ENCODE measurements at places on chromosomes 3 and 15. TPM values are rescaled to one million over a fixed set of nuclear protein-coding genes. Genes with fewer than 3 reads are reported as not detected.
A peak's percentile ranks its signal among the peaks of the same experiment; 100 is the strongest.

DNA sequence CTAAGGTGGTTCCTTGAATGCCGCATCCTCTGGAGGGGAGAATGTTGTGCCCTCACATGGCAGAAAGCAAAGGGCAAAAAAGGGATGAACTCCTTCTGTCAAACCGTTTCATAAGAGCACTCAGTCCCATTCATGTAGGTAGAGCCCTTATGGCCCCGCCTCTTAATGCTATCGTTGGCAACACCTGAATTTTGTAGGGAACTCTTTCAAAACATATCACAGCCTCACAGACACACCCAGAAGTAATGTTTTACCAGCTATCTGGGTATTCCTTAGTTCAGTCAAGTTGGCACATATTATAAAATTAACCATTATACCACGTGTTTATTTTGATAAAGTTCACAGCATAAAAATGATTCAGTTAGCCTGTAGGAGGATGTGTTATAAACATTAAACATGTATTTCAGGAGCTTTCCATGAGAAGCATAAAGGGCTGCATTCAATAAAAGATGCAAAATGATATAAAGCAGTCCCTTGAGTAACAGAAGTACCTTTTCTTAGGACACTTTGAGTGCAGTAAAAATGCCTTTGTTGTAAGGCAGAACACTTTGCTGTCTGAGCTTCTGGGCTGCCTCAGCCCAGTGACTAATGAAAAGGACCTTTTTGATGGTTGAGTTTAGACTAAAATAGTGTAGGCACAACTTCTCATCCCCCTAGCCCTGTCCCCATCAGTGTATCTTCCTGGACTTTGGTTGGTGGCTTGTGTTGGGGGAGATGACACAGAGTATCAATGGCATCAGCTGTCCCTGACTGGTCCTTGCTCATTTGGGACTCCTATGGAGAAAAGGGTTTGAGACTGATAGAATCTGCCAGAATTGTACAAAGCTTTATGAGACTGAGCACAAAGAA, 263.5 kb upstream of the TPRG1 start:
- no peak overlapping the region for H3K27ac ChIP-seq
- DNase-seq, result no peak
- H3K36me3 ChIP-seq, result peaks cover 9% of the 10 kb centered on the region
- H3K4me1 ChIP-seq, result peaks cover 15% of the 10 kb centered on the region
- no peak overlapping the region for H3K4me3 ChIP-seq
- no peaks in the 10 kb centered on the region for H3K27me3 ChIP-seq

The ISLR2 gene
- 6.1 TPM for total RNA-seq

DNA sequence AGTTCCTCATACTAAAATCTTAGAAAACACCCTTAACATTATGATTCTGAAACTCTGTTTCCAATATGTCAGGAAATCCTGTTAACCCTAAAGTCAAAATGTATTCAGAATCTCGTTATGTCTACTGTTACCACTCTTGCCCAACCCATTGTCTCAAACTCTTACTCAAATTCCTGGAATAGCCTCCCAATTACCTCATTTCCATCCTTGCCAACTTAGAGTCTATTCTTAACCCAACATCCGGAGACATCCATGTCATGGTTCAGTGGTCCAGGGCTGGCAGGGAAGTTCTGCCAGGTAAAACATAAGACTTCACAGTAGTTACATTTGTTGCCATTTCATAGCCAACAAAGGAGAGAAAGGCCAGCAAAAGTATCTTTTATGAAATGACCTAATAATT, 593.9 kb downstream of the PYDC2 start:
- no peaks in the 10 kb centered on the region for H3K36me3 ChIP-seq
- H3K4me1 ChIP-seq, result no peaks in the 10 kb centered on the region
- no peak for DNase-seq
- H3K27me3 ChIP-seq, result no peaks in the 10 kb centered on the region
- H3K27ac ChIP-seq, result no peak overlapping the region

GRCh38 chr3:32495609-32496008, 7.0 kb downstream of the CMTM6 start:
- peaks cover 18% of the 10 kb centered on the region for H3K4me1 ChIP-seq
- H3K27me3 ChIP-seq, result no peaks in the 10 kb centered on the region
- peaks cover 12% of the 10 kb centered on the region for H3K36me3 ChIP-seq
- no peak overlapping the region for H3K27ac ChIP-seq
- H3K4me3 ChIP-seq, result no peak overlapping the region

DNA sequence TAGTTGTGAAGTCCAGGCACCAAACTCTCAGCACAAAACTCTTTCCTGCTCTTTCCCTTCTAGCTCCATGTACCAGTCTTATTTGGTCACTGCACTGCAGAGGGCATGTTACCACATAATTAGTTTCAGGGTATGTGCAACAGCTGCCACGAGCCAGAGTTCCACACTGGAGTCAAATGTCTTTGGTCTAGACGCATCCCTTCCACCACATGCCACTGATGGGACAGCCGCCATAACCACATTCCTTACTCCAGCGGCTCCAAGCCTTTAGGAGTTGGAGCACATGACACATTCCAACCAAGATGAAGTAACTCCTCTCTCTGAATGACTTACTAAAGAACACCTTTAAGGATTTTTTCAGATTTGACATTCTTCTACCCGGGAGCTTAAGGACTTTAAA, 153.4 kb downstream of the ERC2 start:
- no peaks in the 10 kb centered on the region for H3K36me3 ChIP-seq
- peaks cover 17% of the 10 kb centered on the region for H3K27me3 ChIP-seq
- H3K27ac ChIP-seq, result no peak overlapping the region

GRCh38 chr3:14773691-14774128, 45.1 kb upstream of the FGD5 start:
- H3K27ac ChIP-seq, result no peak overlapping the region
- peaks cover 10% of the 10 kb centered on the region for H3K27me3 ChIP-seq
- peak; percentile 69 for DNase-seq
- H3K4me1 ChIP-seq, result no peaks in the 10 kb centered on the region

The GPR156 gene
- total RNA-seq, result 0.48 TPM

- peak overlapping the region; percentile 95 for H3K27ac ChIP-seq
- H3K36me3 ChIP-seq, result no peaks in the 10 kb centered on the region
- peak overlapping the region; percentile 24 for H3K4me3 ChIP-seq
- no peak for DNase-seq
- no peaks in the 10 kb centered on the region for H3K27me3 ChIP-seq
Measured at GRCh38 chr3:149581681-149582370, 76.0 kb downstream of the WWTR1 start.

The SUMF1 gene
- 46.6 TPM for total RNA-seq

The TNIK gene
- 15.5 TPM for total RNA-seq

DNA sequence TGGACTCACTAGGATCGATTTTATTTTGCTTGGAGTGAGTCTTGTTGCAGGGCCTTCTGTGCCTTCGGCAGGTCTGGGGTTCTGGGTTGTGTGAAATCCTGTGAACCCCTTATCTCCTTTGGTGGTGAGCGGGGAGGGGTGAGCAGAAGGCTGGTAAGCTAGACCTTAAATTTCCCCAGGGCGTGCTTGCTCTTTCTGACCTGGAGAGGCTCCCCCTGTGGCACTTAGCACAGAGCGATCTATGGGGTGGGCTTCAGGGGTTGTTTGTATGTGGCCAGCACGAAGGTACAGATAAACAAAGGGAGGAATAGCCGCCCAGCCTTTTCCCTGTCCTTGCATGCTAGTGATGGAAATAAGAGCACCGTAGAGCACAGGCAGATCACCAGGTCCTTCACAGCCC, 11.8 kb downstream of the CACNA2D3 start:
- no peaks in the 10 kb centered on the region for H3K36me3 ChIP-seq
- H3K27me3 ChIP-seq, result peaks cover 6% of the 10 kb centered on the region
- H3K27ac ChIP-seq, result no peak overlapping the region

The DGKG gene
- total RNA-seq, result not detected

The SEMA3F gene
- total RNA-seq, result 11.8 TPM

DNA sequence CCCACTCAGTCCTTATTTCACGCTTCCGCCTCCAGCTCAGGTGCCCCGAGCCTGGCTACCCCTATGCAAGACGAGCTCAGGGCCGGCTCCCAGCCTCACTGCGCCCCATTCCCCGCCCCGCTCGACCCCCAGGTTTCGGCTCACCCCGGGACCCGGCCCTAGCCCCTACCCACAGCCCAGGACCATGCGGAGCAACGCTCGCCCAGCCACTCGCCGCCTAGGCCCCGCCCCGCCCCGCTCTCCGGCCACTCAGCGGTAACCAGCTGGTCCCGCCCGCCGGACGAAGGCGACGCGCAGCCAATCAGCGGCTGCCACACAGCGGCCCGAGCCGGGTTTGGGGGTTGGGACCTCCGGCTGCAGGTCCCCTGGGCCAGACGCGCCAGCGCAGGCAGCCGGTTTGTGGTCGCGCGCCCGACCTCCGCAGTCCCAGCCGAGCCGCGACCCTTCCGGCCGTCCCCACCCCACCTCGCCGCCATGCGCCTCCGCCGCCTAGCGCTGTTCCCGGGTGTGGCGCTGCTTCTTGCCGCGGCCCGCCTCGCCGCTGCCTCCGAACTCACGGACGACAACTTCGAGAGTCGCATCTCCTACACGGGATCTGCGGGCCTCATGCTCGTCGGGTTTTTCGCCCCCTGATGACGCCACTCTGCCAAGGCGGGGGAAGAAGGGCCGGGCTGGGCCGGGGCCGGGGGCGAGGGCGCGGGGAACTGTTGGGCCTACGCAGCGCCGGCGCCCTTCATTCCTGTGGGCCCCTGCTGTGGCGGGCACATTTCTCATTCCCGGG, at the start of gene CATSPER2:
CATSPER2 (minus strand) TSS at position 196 of the 781 bp plus-strand sequence. CDS start 783 bp downstream, outside the sequence.
- no peak for DNase-seq
- no peaks in the 10 kb centered on the region for H3K27me3 ChIP-seq
- H3K4me3 ChIP-seq, result no peak within 1 kb of the TSS
- H3K36me3 ChIP-seq, result peaks cover 7% of the 10 kb centered on the region
- no peak within 1 kb of the TSS for H3K27ac ChIP-seq

The IQCH gene
- 1.2 TPM for total RNA-seq

The FBXL22 gene
- 0.48 TPM for total RNA-seq

The PLSCR4 gene
- total RNA-seq, result 43.4 TPM

GRCh38 chr3:171966533-171967136, 72.7 kb upstream of the FNDC3B start:
- peaks cover 41% of the 10 kb centered on the region for H3K4me1 ChIP-seq
- no peaks in the 10 kb centered on the region for H3K36me3 ChIP-seq
- H3K27ac ChIP-seq, result peak overlapping the region; percentile 88
- no peak for DNase-seq

The ZDHHC19 gene
- not detected for total RNA-seq
